NCI-H1694 (cell line): ENCODE measurements at places on chromosomes 1 and 21.

GRCh38 chr1:21641076-21641475, 28.1 kb downstream of the RAP1GAP start:
- DNase-seq = no peak

DNA sequence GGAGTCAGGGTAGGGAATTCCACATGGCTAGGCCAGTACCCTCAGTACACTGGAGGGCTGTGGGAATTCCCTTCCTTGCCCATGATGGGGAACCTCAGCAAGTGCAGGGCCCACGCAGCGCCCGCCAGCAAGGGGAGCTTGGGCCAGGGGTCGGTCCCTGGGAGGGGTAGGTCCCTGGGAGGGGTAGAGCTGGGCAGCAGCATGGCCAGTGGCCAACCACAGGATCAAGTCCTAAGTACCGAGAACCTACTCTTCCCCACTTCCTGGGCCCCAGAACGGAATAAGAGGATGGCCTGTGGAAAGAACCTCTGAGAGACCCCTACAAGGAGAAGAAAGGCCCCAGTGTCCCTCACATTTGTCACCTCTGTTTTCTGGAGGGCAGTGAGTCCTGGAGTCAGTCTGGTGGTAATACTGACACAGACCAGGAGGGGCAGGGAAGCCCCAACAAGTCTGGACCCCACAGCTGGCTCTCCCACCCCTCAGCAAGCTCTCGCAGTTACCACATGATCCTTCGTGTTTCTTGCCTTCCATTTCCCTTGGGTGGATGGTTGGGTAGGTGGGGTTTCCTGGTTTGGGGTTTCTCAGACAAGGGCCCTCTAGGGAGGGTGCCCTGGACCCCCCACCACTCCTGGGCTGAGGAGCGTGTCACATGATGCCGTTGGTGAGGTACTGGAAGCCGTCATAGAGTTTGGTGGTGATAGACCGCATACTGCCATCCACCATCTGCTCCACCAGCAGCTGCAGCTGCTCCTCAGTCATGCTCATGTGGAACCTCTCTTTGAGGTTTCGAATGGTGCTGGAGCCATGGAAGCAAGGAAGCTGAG, 10.3 kb downstream of the ZNF687 start:
- DNase-seq = peak; percentile 50

DNA sequence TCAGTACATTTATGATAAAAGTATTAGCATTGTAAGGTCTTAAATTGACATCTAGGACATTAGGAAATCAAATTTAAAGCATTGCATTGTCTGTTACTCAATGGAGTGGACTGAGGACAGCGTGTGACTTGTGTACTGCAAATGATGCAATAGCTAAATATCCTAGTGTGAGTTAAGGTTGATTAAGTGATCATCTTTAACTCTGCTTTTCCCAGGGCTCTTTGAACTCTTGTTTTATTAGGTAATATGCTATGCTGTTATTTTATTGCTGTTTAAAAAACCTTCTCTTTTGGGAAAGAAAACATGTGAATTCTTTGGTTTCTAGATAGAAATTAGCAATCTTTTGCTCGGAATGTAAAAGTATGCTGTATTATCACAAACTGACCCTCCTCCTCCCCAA, 38.6 kb downstream of the NFIA start:
- no peak for DNase-seq

- DNase-seq = no peak
Measured at GRCh38 chr1:113519556-113519955, 129.2 kb downstream of the MAGI3 start.

GRCh38 chr1:5514527-5515183, 477.6 kb downstream of the NPHP4 start:
- DNase-seq = peak; percentile 65

- DNase-seq = no peak
Measured at GRCh38 chr1:198837278-198838021, 198.6 kb downstream of the PTPRC start.

- DNase-seq = peak; percentile 42
Measured at GRCh38 chr1:202888221-202888530, 773 bp downstream of the RABIF start.

- no peak for DNase-seq
Measured at GRCh38 chr1:14182856-14183255, 415.6 kb upstream of the KAZN start.

DNA sequence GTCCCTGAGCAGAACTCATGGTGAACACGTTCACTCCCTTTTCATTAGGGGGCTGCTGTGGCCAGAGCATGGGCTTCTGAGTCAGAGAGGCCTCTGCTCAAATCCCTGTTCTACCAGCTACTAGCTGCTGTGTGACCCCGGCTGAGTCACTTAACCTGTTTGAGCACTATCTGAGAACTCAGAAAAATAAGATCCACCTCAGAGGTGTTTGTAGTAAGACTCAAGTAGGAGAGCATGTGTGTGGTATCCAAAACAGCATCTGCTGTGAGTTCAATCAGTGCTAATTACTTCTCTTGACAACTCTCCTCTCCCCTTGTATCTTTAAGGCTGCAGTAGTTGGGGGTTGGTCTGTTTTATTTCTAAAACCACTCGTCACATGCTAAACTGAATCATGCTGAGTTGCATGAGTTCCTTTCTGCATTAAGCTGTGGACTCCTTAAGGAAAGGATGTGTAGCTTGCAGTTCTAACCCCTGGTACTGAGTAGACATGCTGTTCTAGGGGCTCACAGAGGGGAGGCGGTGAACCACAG, 39.7 kb upstream of the JUN start:
- DNase-seq = no peak

- no peak for DNase-seq
Measured at GRCh38 chr1:4263699-4264098, 363.6 kb upstream of the C1orf174 start.

DNA sequence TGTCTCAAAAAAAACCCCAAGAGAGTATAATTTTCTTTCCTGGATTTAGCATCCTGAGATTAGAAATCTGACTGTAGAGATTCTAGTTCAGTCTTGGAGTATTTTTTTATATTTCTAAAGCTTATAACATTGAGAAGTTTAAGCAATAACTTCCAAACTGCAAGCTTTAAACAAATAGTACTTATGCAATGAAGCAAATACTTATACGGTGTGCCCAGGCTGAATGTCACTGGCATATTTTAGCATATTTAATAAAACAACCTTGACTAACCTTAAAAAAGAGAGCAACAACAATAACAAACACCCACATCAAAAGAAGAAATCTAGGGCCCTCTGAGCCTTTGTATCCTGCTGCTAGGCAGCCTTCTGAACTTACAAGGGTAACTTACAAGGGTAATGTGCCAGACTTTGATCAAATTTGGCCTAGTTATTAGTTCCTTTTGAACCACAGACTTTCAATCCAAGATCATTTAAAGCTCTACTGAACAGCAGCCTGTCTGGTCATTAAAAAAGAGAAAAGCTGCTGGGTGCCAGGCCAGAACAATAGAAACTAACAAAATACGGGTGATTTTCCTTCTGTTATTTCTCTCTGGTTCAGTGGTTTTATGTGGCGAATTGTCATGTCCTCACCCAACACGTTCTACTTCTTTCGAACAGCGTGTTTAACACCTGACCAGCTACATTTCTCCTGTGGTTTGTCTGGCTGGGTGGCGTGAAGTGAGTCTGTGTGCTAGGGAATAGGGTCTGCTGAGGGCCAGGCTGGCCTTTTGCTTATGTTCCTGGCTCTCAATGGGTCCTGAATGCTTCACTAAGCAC, 16.2 kb downstream of the MTOR start:
- DNase-seq = no peak

DNA sequence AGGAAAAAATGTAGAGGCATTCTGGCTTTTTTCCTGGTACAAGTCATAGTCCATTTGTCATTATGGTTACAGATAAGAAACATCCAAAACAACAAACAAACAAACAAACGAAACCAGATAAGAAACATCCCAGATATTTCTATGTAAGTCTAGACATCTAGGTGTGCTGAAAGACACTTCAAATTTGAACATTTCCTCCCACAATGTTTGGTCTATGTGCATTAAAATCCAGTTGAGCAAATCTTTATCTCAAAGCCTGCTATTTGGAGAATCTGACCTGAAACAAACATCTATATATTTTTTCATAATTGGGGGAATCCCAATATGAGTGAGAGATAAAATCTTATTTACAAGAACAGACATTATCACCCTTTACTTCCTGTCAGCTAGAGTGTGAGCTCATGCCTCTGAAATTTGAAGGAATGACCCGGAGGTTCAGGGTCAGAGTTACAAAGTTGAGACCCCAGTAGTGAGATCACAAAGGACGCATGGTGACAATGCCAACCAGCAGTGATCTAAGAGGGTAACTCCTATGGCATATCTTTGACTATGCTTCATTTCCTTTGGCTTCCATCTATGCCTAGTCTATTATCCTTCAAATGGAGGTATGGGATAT, 182.9 kb upstream of the ATP1B1 start:
- DNase-seq = no peak

- no peak for DNase-seq
Measured at GRCh38 chr1:111520053-111520452, 16.6 kb upstream of the ADORA3 start.

- no peak for DNase-seq
Measured at GRCh38 chr1:75588779-75589475, 22.0 kb downstream of the SLC44A5 start.

- DNase-seq = no peak
Measured at GRCh38 chr1:167904652-167905130, 9.2 kb downstream of the ADCY10 start.

- no peak for DNase-seq
Measured at GRCh38 chr1:228273720-228274451, 66.0 kb downstream of the OBSCN start.

DNA sequence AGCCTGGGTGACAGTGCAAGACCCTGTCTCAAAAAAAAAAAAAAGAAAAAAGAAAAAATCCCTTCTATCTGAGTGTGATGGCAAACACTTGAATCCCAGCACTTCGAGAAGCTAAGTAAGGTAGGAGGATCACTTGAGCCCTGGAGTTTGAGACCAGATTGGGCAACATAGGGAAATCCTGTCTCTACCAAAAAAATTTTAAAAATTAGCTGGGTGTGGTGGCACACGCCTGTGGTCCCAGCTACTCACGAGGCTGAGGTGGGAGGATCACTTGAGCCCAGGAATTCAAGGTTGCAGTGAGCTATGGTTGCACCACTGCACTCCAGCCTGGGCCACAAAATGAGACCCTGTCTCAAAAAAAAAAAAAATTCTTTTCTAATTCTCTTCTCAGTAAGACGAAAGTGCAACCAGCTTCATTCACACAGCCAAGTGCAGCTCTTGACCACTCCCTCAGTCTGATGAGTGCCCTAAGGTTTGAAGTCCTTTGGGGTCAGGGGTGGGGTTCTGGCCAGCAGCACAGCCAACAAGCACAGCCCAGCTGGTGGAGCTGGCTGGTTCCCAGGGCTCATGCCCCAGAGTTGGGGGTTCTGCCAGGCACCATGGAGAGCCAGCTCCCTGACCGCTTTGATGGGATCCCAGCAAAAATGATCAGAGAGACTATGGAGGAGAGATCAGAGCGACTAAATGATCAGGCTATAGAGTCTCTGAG, 8.0 kb downstream of the SLC2A5 start:
- DNase-seq = no peak

DNA sequence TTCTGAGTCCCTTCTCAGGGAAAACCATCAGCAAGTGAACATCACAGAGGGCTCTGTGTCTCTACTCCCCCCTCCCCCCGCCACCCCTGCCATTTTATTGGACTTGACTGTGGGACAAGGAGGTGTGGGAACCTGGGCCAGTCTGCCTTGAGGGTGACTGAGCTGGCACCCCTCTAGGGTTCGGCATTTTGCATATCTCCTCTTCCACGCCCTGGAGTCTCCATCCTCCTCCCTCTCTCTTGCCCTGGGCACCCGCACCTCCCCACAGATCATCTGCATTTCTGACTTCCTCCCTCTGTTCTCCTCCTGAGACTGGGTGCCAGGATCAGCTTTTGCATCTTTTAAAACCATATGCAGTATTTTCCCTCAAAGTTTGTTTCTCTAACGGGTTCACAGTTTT, 107.1 kb upstream of the ERRFI1 start:
- no peak for DNase-seq

- no peak for DNase-seq
Measured at GRCh38 chr1:184648856-184649201, 105.8 kb downstream of the EDEM3 start.

- no peak for DNase-seq
Measured at GRCh38 chr1:246104927-246105326, 402.2 kb downstream of the SMYD3 start.

GRCh38 chr1:227006226-227006796, 66.2 kb downstream of the COQ8A start:
- no peak for DNase-seq

DNA sequence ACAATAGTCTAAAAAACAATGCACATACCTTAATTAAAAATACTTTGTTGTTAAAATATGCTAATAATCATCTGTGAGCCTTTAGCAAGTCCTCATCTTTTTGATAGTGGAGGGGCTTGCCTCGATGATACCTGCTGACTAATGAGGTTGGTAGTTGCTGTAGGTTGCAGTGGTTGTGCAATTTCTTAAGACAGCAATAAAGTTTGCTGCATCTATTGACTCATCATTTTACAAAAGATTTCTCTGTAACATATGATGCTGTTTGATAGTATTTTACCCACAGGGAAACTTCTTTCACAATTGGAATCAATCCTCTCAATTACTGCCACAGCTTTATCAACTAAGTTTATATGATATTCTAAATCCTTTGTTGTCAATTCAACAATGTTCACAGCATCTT, 7.6 kb downstream of the C1orf87 start:
- no peak for DNase-seq

- no peak for DNase-seq
Measured at GRCh38 chr1:228870041-228870713, 134.9 kb downstream of the RHOU start.

- DNase-seq = no peak
Measured at GRCh38 chr1:15609631-15610030, 7.6 kb upstream of the DDI2 start.

DNA sequence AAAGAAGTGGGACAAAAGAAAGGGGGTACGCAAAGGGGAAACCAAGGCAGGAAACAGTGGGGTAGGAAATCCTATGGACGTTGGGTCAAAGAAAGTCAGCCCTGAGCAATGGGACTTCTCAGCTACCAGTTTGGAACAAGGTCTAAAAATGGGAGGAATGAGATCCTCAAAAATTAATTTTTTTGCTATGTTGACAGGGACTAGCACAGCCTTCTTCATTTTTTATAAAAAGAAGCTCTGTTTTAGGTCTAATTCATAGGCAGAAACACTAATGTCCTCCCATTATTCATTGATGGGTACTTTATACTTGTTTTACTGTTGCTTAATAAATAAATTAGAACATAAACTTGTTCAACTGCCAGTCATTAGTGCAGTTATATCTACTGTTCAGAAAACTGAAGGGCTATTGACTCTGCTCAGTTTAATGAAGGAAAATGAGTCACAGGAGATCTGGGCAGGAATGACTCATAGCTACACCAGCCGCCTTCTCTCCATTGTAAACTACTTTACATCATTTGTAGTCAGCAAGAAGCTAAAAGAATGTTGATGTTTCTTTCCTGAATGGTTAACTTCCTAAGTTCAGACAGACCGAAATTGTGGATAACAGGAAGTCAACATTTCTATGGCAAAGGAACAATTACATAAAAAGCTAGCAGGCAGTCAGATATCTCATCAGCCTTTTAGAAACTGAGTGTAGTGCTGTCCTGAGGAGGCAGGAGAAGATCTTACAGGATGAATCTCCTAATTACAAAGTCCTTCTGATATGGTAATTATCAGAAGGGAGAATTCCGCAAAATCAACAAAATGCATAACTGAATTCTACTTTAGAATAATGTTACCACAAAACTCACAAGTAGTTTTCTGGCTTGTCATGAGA, 356.4 kb upstream of the PKN2 start:
- DNase-seq = no peak

GRCh38 chr1:29230204-29230552, 556 bp downstream of the MECR start:
- no peak for DNase-seq
